ENCODE measurements at places on chromosomes 3 and 15.

DNA sequence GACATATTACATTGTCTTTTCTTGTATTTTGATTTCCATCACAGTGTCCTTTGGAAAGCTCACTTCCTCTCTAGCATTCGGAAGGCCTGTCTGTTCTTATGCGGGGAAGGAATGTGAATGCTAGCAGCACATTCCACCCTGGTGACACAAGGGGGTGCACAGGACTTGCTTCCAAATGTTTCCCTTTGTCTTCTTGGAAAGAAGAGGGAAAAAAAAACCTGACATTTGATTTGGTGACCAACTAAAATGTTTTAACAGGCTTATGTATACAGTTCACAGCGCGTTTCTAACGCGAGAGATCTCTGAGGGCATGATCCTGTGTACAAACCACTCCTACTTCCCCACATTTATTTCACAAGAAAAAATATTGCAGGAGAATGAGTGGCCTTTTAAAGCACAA is 107.6 kb upstream of the FXR1 start:
- H3K27ac ChIP-seq, result peak overlapping the region; percentile 61
- no peaks in the 10 kb centered on the region for H3K27me3 ChIP-seq
- H3K4me3 ChIP-seq, result peak overlapping the region; percentile 19
- H3K36me3 ChIP-seq, result no peaks in the 10 kb centered on the region

DNA sequence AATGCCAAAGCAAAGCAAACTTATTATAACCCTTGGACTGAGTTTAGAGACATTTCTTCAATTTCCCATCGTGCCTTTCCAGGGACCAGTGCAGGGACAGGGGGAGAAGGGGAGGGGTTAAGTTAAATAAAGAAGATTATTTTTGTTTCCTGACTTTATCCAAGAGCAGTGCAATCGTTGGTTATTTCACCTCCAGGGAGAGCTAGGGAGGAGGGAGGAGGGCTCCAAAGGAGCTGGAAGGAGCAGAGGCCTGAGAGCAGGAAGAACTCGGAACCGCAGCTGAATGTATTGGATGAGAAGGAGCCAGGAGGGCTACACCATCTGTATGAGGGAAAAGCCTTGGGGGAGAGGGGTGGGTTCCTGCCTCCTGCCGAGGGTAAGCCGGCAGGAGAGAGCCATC is 20.7 kb downstream of the HAPLN3 start:
- no peak for DNase-seq
- H3K36me3 ChIP-seq, result no peaks in the 10 kb centered on the region
- H3K27ac ChIP-seq, result no peak overlapping the region
- peaks cover 6% of the 10 kb centered on the region for H3K4me1 ChIP-seq
- H3K4me3 ChIP-seq, result no peak overlapping the region

- no peak overlapping the region for H3K27ac ChIP-seq
- H3K4me1 ChIP-seq, result peaks cover 12% of the 10 kb centered on the region
- H3K36me3 ChIP-seq, result no peaks in the 10 kb centered on the region
- H3K4me3 ChIP-seq, result peak overlapping the region; percentile 35
- no peaks in the 10 kb centered on the region for H3K27me3 ChIP-seq
These were observed 13.7 kb upstream of the TLE3 start for GRCh38 chr15:70111203-70112073.

DNA sequence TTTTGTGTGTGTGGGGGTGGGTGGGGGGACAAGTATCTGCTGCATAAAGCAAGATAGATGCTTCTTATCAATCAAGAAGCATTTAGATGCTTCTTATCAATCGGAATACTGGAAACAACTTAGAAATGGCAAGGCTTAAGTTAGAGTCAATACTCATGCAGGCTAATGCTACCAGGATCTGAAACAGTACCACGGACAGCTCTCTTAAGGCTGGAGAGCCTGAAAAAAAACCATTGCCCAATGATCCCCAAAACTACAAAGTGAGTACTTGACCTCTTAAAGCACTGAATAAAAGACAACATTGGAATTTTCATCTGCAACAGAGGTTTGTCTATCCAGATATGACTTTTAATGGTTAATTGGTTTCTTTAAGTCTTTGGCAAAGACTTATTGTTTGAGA is 262.3 kb downstream of the GAP43 start:
- no peaks in the 10 kb centered on the region for H3K36me3 ChIP-seq
- H3K4me3 ChIP-seq, result no peak overlapping the region
- H3K27ac ChIP-seq, result no peak overlapping the region
- DNase-seq, result peak; percentile 73
- no peaks in the 10 kb centered on the region for H3K27me3 ChIP-seq
